ENCODE measurements at places on chromosomes 12 and 14.

GRCh38 chr12:104752881-104753280, 205.2 kb downstream of the SLC41A2 start:
- no peak for DNase-seq

DNA sequence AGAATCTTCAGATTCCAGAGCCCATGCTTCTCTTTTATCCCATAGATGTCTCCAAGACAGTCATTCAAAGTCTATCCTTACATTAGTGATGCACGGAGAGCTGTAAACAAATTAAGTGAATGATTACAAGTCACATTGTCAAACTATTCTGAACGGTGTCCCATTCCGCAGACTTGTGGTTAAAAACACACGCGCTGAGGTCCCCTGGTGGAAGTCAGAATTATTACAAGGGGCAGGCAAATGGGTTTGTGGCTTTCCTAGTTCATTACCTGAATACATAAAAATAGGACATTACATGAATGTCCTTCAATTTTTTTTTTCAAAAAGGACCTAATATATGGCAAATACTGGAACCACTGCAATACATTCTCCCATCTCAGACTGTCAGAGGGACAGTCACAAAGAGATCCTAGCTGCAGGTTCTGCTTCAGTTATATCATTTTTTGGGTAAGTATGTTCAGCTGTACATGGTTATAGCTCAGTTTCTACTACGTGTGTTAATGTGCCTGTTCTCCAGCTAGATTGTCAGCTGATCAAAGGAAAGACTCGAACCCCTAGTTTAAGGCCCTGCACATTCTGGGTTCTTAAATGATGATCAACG, 53.1 kb upstream of the STON2 start:
- DNase-seq = peak; percentile 17

- DNase-seq = no peak
Measured at GRCh38 chr14:72776701-72777261, 117.1 kb downstream of the DPF3 start.

- DNase-seq = no peak
Measured at GRCh38 chr12:86748894-86749293, 492.7 kb upstream of the MGAT4C start.

DNA sequence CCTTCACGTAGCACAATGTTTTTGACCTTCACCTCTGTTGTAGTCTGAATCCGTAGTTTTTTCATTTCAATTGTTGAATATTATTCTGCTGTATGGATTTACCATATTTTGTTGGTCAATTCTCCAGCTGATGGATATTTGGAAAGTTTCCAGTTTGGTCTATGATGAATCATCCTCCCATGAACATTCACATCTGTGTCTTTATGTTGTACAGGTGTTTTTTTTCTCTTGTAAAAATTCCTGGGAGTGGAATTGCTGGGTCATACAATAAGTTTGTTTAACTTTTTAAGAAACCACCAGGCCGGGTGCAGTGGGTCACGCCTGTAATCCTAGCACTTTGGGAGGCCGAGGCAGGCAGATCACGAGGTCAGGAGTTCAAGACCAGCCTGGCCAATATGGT, 36.7 kb upstream of the GNG2 start:
- DNase-seq = no peak

DNA sequence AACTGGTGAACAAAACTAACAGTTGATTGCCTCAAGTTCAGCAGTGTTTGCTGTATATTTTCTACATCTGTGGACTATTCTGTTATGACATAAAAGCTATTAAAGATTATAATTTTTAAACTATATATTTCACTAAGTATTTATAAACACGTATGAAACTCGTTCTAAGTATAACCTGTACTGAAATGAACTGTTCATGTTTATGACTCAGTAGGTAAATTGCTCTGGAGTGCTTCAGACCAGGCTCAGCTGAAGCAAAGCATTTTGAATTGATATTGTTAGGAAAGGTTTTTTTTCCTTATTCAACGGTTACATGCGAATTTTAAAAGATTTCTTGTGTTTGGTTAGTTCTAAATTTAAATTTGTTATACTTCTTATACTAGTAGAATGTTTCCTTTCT, 151.3 kb downstream of the RAD51B start:
- DNase-seq = no peak

DNA sequence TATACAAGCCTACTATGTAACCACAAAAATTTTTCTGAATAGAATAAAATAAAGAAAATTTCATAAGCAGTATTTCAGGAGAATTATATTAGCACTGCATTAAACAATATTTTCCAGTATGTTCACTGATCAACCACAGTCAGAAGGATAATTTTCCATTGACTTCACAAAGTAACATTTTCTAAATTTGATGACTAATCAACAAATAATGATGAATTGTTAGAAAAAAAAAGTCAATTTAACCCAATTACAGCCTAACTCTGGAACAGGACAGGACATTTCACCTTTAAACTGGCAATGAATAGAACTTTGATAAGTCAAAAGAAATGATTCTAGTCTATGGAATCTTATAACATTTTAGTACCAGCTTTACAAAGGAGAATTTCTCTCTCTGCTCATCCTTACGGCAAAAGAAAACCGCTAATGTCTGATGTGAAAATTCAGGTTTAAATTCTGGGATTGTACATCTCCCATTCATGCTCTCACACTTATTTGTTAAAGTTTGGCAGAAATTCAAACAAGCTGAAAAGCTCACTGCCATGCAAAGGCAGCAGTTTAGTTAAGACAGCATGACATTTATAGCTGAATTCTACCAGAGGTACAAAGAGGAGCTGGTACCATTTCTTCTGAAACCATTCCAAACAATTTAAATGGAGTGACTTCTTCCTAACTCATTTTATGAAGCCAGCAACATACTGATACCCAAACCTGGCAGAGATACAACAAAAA, 84.5 kb downstream of the MDGA2 start:
- no peak for DNase-seq

GRCh38 chr14:103028772-103029171, 28.6 kb downstream of the CDC42BPB start:
- no peak for DNase-seq

Measured in stimulated activated CD4-positive, alpha-beta T cell treated with anti-CD3 and anti-CD28 coated beads, TNF-alpha, amount 100 ng/mL, for 4 hours (primary cell).